ENCODE measurements at places on chromosomes 2 and 18.

DNA sequence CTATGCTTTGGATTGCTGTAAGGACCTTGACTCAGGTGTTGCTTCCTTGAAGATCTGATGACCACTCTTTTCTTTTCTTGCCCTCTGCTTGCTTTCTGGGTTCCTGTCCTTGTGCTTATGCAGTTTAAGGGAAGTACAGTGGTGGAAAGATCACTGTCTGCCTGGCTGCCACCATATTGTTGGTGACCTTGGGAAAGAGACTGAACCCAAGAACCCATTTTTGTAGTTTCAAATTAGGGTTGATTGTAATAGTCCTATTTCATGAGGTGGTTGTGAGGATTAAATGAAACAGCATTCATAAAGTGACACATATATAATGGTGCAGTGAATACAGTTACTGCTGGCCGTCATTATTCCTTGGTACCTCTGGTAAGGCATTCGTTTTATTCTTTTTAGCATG, 41.1 kb downstream of the MAP4K4 start:
- no peak for DNase-seq

GRCh38 chr18:80178935-80179818, 68.1 kb downstream of the PARD6G start:
- no peak for DNase-seq

- DNase-seq: no peak
These were observed 633.1 kb downstream of the ARHGAP15 start for GRCh38 chr2:143762176-143762928.

GRCh38 chr18:79736846-79737245, 57.2 kb downstream of the CTDP1 start:
- no peak for DNase-seq

GRCh38 chr2:143150287-143150686, 21.1 kb downstream of the ARHGAP15 start:
- DNase-seq: no peak
